T-helper 17 cell (primary cell): ENCODE measurements at places on chromosomes 2 and 18. TPM values are rescaled to one million over a fixed set of nuclear protein-coding genes. Genes with fewer than 3 reads are reported as not detected.

Gene VWA3B
- total RNA-seq: not detected

Gene PLEKHB2
- total RNA-seq: 72.6 TPM

Gene CHMP3
- total RNA-seq: 70.2 TPM

Gene UGT1A5
- not detected for total RNA-seq

Gene TMEM17
- total RNA-seq: not detected

Gene SLC5A7
- not detected for total RNA-seq
